ENCODE measurements at places on chromosomes 6 and 20. TPM values are rescaled to one million over a fixed set of nuclear protein-coding genes. Genes with fewer than 3 reads are reported as not detected.

Gene FOXA2
- not detected for total RNA-seq

Gene FHL5
- total RNA-seq, result 36.3 TPM

Gene B3GALT4
- total RNA-seq, result 12.3 TPM

Gene CD109
- total RNA-seq, result 27.0 TPM

- ATAC-seq, result no peak
These were observed 766 bp downstream of the SLC16A10 start for GRCh38 chr6:111087871-111088667.

DNA sequence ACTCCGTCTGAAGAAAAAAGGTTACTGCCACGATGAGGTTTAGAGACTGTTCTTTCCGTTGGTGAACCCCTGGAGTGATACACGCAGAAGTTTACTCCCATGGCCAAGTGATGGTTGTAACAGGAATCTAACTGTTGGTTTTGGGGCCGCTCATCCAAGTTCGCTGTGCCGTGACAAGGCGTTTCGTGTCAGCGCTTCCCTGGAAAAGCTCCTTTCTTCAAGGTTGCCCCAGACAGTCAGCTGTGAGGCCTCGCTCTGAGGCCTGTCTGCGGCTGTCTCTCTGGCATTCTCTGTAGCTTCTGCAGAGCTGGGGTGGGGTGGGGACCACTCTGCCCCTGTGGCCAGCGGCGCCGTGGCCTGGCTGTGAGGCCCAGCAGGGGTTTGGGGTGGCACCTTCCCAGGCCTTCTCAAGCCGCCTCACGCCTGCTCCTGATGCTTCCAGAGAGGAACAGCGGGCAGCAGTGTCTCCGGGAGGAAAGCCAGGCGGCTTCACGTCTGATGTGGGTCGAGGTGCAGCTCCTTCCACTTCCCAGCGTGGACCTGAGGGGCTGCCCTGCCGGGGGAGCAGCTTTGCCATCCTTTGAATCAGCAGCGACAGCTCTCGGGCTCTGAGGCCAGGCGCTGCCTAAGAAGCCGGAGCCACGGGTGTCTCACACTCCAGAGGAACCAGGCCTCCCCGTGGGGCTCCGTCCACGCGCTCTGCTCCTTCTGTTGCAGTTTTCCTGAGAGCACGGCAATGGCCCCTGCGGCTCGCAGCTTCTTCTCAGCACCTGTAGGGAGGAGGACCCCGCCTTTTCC lies 76.2 kb downstream of the SMOC2 start:
- no peak for ATAC-seq

DNA sequence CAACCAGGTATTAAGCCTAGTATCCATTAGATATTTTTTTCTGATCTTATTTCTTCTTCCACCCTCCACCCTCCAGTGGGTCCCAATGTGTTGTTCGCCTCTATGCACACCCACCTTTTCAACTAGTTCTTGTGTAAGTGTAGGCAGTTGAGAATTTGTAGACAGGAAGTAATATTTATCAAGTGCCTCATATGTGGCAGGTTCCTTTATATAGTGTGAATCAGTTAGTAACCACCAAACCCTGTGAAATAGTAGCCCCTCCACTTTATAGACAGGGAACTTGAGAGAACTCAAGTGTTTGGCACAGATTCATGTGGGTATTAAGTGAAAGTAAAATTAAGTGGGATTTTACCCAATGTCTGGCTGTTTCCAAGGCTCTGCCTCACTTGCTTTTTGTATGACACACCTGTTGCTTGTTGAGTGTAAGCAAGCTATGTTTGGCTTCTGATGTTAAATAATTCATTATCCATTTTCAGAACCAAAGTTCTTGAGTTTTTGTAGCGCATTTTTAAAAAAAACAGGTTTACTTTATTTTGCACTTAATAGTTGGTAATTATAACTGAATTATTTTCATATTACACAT lies 24.8 kb downstream of the AFDN start:
- no peak for ATAC-seq
